Activated T-helper 1 cell treated with anti-CD3 and anti-CD28 coated beads, Interleukin-2, amount 50 U/mL, for 16 hours (primary cell): ENCODE measurements at places on chromosomes 4 and X.

DNA sequence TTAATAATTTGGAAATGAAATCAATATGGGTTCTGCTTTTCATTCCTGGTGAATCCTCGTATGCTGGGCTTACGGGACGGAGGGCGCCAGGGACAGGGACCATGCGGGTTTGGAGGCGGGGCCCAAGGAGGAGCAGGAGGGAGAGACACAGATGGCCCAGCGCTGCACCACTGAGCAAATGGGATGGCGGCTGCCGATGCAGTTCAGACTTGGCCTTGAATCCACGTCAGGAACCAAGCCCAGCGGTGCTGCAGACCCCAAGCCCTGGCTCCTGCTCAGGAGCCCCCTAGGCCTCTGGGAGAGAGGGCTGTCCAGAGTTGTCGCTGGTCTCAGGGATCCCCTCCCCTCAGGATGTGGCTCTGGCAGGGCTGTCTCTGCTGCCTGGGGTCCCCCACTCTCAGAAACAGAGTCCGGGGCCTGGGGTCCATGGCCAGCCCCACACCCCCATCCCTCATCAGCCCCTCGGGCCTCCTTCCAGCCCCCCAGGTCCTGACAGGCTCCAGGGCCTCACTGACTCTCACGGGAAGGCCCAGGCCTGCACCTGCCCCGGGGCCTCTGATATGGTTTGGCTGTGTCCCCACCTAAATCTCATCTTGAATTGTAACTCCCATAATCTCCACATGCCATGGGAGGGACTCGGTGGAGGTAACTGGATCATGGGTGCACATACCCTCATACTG, 75.2 kb downstream of the FAM53A start:
- DNase-seq, result no peak

GRCh38 chrX:22975786-22976185, 24.0 kb upstream of the DDX53 start:
- no peak for DNase-seq

GRCh38 chr4:105361053-105361452, 112.8 kb downstream of the PPA2 start:
- DNase-seq, result no peak

- DNase-seq, result no peak
Measured at GRCh38 chrX:153650959-153651358, 4.0 kb downstream of the DUSP9 start.

DNA sequence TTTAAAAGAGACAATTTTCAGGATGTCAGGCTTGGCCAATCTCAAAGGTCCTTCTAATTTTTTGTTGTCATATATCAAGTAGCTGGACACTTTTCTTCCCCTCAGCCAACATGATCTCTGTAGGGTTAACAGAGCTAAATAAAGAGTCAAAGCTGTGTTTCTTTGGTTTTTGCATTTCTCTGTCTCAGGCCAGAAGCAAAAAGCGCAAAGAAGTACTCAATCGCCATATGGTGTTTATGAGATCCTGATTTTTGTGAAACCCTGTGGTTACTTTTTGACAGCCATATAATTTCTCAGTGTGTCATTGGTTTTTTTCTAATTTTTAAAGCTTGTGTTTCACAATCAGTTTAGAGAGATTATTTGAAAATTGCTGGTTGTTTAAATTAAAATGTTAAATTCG, 111.9 kb downstream of the MAPK10 start:
- no peak for DNase-seq

- DNase-seq, result no peak
Measured at GRCh38 chr4:115675719-115676118, 562.3 kb upstream of the NDST4 start.

DNA sequence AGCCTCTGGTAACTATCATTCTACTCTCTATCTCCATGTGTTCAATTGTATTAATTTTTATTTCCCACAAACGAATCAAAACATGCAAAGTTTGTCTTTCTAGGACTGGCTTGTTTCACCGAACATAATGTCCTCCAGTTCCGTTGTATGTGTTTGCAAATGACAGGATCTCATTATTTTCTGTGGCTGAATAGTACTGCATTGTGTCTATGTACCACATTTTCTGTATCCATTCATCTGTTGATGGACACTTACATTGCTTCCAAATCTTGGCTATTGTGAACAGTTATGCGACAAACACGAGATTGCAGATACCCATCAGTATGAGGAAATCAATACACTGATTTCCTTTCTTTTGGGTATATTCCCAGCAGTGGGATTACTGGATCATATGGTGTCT, 8.4 kb upstream of the LDOC1 start:
- no peak for DNase-seq

- no peak for DNase-seq
Measured at GRCh38 chr4:19583827-19584569, 667.7 kb upstream of the SLIT2 start.

GRCh38 chr4:54781756-54782155, 124.0 kb downstream of the KIT start:
- DNase-seq, result no peak

DNA sequence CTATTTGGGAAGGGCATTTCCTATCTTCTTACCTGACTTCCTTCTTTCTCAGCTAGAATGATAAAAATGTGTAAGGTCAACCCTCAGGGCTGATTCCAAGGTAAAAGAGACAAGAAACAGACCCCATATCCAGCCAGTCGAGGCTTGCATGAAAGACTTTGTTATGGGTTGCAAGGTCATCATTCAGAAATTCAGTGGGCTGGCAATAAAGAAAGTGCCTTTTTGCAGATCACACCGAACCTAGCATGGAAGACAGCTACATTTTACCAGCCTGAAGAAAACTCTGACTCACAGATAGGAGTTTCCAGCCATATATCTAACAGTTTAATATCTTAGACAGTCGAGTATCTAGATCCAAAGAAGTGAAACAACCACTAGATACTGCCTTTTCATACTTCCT, 87.4 kb downstream of the PDGFC start:
- DNase-seq, result no peak

DNA sequence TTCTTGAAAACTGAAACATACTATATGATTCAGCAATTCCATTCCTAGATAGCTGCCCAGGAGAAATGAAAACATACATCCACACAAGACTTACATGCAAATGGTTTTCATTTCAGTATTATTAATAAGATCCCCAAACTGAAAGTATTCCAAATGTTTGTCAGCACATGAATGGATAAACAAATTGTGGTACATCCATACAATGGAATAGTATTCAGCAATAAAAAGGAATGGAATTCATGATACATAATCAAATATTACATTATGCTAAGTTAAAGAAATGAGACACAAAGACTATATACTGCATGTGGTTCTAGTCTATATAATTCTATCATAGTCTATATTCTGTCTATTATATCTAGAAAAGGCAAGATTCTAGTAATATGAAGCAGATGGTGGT, 152.4 kb upstream of the KIT start:
- no peak for DNase-seq

DNA sequence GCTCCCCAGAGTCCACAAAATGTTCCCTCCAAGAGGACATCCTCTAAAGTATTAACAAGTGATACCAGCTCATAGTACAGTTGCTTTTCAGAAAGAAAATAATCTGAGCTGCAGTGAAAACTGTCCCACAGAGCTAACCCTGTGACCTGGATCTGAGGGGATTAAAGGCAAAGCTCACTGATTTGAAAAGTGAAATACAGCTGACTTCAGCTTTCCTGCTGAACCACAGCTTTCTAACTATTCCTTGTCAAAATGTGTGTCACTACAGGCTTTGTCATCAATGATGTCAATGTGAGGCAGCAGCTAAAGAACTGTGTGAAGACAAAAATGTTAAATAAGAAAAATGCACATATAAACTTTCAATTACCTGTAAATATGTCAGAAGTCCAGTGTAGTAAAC, 36.9 kb downstream of the DCHS2 start:
- no peak for DNase-seq

GRCh38 chr4:75195111-75195510, 262.2 kb downstream of the PARM1 start:
- DNase-seq, result no peak

GRCh38 chrX:13985697-13986435, 43.8 kb downstream of the GEMIN8 start:
- no peak for DNase-seq

DNA sequence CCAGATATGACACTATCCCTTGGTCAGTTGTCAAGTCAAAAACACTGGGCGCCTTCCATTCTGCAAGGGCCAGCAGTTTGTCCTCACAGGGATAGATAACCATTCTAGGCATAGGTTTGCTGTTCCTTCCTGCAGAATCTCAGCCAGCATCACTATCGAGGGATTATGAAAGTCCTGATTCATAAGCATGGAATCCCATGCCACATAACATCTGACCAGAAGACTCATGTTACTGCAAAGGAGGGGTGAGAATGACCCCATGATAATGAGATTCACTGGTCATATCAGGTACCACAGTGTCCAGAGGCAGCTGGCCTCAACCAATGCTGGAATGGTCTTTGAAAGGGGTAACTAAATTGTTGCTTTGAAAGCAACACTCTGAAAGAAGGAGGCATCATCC, 84.7 kb downstream of the OTC start:
- DNase-seq, result no peak

- DNase-seq, result no peak
Measured at GRCh38 chrX:63809173-63809572, 24.2 kb upstream of the ARHGEF9 start.

GRCh38 chr4:57094832-57095223, 15.4 kb downstream of the IGFBP7 start:
- DNase-seq, result no peak

- DNase-seq, result no peak
Measured at GRCh38 chr4:48360285-48361011, 19.1 kb downstream of the SLAIN2 start.

- no peak for DNase-seq
Measured at GRCh38 chr4:48979914-48980579, 6.0 kb upstream of the CWH43 start.

DNA sequence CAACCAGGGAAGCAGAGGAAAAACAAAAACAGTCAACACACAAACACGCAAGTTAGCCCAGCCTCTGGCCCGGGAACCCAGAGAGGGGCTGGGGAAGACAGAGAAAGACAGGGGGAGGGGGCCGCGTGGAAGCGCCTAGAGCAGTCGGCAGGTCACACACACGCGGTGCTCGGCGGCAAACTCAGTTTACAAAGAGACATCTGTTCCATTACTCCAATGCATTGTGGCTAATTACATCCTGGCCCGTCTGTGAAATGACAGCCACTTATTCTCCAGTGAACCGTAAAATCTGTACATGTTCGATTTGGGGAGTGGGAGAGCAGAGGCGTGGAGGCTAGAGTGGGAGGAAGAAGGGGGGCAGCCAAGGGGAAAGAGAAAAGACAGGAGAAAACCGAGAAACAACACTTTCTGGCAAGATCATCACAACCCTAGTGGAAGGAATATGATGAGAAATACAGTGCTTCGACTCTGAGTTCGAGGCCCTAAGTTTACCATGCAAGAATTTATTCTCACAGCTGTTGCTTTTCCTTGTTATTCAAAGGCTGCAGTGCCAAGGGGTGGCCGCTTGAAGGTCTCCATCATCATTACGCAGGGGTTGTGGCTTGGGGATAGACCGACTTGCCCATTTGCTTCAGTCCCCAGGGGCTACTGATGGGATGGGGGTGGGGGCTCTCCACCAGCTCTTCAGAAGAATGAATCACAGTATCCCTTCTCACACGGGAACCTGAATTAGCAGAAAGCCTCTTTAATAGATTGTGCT, 167.7 kb downstream of the MGST2 start:
- no peak for DNase-seq

- DNase-seq, result no peak
Measured at GRCh38 chrX:9847071-9847470, 60.8 kb downstream of the SHROOM2 start.

DNA sequence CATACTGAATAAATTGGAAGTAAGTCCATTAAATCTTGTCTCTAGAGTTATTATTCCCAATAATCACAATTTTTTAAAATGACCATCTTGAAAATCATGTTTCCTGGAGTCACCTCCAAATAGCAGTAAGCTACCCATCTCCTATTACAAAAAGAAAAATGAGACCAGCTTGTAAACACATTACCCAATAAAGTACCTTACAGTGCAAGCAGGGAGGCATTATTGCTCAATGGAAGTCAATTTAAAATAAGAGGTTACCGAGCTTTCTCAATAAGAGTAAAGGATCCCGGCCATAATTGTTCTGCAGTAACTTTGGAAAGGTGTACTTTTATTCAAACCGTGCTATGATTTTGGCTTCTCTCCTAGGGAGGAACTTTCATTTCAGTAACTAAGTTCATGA, 78.0 kb downstream of the DMD start:
- DNase-seq, result no peak

- DNase-seq, result no peak
Measured at GRCh38 chrX:9911487-9911886, 55.7 kb upstream of the CLDN34 start.

GRCh38 chrX:111615227-111615626, 65.7 kb upstream of the ALG13 start:
- DNase-seq, result no peak
